Stimulated activated CD8-positive, alpha-beta memory T cell treated with anti-CD3 and anti-CD28 coated beads, Interleukin-12 subunit alpha, Interleukin-12 subunit beta, amount 100 ng/mL, for 1 hour (primary cell): ENCODE measurements at places on chromosomes 2 and 18.

DNA sequence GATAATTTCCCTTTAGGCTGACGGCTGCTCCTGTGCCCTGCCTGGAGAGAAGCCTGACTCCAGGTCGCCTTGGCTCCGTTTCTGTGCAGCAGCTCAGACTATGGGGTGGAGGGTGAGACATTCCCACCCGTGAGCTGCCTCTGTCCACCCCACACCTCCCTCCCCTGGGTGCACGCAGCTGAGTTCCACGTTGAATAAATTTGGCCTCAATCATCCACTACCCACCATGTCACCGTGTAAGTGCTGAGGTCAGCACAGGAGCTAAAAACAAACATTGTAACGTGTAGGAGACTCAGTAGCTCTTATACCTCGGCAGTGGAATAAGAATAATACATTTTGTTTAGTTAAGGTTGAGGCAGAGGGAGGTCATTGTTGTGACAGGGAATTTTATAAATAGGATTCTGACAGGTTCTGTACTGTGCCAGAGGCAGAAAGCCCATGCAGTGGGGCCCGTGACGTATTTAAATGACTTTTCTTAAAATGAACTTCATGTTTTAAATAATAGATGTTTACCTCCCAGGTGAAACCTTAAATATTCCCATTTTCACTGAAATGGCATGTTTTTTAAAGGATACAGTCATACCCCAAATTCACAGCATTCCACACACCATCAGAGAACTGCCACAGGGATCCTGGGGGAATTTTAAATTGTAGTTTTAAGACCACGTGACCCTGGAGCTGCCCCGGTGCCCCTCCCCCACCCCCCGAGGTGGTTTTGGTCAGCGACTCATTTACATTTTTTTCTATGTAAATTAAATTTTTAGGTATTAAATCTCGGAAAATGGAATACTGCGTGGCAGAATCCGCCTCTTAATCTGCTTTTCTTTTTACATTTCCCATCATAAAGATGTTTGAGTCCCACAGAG lies 50.2 kb downstream of the NFATC1 start:
- DNase-seq: no peak

DNA sequence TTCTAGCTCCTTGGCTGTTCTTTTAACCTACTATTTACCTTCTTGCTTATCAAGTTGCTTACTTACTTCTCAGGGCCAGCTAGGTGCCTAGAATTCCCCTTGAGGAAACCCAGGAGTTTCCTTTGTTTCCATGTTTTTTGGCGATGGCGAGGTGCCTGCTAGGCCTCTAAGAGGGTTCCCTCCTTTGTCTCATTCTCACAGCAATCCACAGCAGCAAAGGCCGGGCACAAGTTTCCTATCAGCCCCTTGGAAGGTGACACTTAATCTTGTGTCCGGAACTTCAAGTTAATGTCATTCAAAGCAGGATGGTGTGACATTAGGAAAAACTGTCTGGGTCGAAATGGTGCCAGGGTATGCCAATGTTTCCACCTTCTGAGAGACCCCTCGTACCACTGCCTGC lies 101.9 kb upstream of the EPC2 start:
- DNase-seq: no peak

DNA sequence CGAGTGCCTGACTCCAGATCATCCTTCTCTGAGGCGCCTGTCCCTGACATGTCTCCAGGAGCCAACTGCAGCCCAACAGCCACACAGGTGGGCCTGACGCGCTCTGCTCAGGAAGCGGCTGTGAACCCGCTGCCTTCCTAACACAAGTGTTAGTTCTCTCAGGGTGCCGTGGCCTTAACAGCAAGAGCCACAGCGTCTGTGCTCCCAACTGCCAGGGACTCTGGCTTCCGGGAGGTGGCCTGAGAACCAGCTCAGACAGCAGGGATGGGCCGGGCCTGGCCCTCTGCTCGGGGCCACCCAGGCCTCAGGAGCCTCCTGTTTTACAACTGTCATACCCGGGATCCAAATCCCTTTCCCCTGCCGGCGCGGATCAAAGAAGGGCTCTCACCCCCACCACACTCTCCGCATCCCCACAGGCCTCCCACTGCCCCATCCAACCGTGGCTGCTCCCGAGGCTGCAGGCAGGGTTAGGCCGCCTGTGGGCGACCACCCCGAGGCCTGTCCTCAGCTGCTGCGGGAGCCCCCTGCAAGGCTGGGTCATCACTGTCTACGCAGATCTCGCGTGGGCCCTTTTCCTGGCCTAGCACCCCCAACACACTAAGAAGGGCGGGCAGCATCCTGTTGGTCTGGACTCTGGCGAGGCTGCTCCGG lies 114.2 kb upstream of the ZNF236 start:
- no peak for DNase-seq

GRCh38 chr2:37623971-37624900 lies 47.2 kb downstream of the CDC42EP3 start:
- no peak for DNase-seq

- no peak for DNase-seq
Observed at GRCh38 chr2:131077966-131078365, 15.3 kb downstream of the FAM168B start.

GRCh38 chr2:233079473-233079877 lies 19.3 kb downstream of the INPP5D start:
- no peak for DNase-seq

DNA sequence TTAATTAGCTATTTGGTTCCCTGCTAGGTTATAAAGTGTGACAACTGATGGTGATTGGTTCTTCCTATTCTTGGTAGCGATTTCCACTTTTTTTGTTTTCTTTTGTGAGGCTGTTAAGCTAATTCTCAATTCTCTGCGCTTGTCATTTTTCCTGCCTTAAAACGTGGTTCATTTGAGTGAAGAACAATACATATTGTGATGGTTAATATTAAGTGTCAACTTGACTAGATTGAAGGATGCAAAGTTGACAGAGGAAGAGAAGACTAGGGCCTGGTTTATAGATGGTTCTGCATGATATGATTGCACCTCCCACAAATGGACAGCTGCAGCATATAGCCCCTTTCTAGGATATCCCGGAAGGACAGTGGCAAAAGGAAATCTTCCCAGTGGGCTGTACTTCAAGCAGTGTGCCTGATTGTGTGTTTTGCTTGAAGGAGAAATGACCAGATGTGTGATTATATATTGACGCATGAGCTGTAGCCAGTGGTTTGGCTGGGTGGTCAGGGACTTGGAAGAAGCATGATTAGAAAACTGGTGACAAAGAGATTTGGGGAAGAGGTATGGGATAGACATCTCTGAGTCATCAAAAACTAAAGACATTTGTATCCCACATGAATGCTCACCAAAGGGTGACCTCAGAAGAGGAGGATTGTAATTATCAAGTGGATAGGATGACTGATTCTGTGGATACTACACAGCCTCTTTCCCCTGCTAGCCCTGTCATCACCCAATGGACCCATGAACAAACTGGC lies 39.4 kb upstream of the ZNF804A start:
- DNase-seq: no peak

DNA sequence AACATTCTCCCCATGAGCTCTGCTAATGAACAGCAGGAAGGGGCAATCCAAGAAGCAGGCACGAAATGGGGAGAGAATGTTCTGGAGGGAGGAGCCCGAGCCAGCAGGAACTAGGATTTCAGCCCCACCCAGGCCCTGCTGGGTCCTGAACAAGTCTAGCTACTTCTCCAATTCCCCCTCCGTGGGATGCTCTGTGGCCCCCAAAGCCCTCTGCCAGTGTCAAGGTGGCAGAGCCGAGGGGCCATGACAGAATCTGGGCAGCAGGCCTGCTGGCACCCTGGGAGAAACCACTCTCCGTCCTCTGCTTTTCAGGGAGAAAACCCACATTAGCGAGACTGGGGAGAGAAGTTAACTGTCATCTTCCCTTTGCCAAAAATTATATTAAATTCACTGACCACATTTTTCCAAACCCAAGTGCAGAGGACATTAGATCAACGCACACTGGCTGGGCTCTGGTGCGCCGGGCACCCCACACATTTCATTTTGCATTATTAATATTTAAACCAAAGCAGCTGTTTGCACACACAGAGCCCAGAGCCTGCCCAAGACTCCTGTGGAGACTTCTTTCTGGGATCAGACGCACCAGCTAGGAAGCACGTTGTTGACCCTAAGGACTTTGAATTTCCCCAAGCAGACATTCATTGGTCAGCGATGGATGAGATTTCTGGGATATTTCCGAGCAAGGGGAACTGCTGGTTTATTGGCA lies 80.2 kb upstream of the PKDCC start:
- DNase-seq: no peak

DNA sequence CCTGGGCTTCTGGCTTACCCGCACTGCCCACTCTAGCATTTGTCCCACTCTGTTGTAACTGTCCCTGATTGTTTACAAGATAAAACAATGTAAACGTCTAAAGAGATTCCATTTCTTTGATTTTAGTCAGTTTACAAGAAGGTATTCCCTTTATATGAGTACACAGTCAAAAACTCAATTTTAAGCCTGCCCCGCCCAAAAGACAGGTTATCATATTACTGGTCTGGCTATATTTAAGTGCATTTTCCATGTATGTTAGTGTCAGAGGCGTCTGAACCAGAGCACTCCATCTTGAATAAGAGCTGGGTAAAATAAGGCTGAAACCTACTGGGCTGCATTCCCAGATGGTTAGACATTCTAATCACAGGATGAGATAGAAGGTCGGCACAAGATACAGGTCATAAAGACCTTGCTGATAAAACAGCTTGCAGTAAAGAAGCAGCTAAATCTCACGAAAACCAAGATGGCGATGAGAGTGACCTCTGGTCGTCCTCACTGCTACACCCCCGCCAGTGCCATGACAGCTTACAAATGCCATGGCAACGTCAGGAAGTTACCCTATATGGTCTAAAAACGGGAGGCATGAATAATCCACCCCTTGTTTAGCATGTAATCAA lies 15.0 kb downstream of the GPR45 start:
- no peak for DNase-seq

- no peak for DNase-seq
Observed at GRCh38 chr2:218256612-218257350, 4.0 kb upstream of the GPBAR1 start.

DNA sequence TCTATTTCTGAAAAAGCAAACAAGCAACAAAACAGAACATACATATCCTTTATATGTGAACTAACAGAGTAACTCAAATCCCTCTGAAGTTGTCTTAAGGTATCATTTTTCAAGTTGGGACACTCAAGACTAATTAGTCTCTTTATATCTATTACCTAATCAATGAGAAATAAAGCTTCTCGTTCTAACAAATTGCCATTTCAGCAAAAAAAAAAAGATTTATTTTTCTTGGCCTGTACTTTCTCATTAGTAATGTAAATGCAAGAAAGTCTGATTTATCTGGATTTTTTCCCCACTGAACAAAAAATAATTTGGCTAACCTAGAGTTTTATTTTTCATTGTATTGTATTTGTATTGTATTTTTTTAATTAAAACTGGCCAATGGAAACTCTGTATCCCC lies 176.1 kb upstream of the NOL4 start:
- DNase-seq: no peak

DNA sequence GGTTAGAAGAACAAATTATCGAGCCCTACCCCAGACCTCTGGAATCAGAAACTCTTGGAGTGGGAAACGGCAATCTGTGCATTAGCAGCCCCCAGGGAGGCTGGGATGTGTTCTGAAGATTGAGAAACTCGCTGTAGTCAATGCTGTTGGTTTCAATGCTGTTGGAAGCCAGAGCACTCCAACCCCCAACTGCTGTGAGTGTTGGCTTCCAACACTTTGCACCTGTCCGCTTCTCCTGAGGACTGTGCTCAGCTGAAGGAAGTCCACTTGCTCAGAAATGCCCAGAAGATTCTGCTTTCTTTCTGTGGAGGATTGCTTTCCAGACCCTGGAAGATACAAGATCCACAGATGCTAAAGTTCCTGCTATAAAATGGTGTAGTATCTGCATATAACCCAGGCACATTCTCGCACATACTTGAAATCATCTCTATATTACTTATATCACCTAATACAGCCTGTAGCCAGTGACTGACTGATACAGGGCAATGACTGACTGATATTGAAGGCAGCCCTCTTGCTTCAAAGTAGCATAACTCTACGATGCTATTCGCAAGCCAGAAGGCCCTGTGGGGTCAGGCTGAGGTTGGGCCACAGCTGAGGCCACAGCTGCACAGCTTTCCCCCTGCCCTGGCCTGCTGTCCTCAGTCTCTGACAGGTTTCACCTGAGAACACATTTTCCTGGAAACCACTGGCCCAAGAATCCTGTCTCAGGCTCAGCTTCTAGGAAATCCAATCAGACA lies 757.7 kb upstream of the ID2 start:
- no peak for DNase-seq

- DNase-seq: no peak
Observed at GRCh38 chr2:128727914-128728313, 409.2 kb upstream of the HS6ST1 start.

DNA sequence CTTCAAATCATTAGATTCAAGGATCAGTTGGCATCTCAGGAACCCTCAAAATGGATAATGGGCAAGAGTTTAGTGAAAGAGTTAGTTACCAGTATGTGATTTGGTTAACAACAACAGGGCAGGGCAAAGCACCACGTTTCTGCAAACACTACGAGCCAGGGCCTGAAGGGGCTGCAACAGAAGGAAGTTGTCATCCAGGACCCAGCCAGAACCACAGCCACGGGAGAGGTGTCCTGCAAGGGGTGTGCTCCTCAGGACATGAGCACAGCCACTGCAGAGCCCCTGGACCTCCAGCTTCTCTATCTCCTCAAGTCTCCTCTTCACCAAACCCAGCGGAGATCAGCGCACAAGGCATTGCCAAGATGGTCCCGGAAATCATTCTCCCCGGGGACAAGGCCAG lies 173.3 kb upstream of the PIEZO2 start:
- DNase-seq: no peak

- DNase-seq: no peak
Observed at GRCh38 chr18:5413447-5413846, 117.9 kb upstream of the ZBTB14 start.

GRCh38 chr18:527146-527545 lies 26.6 kb upstream of the COLEC12 start:
- DNase-seq: no peak

DNA sequence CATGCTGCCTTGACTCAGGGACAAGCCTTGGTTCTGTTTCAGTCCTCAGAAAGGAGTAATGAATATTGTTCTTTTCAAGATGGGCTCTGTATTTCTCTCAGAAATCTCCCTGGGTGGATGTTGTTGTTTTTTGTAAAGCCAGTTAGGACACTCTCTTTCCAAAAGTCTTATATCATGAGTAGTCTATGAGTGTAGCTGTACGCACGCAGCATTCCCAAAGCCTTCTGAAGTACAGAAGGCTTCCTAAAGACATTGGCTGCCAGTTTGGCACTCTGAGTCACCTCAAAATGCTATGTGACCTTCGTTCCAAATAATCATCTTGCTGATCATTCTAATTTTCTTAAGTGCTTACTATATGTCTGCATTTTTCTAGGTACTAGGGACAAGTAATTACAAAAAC lies 16.7 kb upstream of the GTF2A1L start:
- no peak for DNase-seq

- no peak for DNase-seq
Observed at GRCh38 chr2:191835539-191836350, 11.1 kb downstream of the CAVIN2 start.

DNA sequence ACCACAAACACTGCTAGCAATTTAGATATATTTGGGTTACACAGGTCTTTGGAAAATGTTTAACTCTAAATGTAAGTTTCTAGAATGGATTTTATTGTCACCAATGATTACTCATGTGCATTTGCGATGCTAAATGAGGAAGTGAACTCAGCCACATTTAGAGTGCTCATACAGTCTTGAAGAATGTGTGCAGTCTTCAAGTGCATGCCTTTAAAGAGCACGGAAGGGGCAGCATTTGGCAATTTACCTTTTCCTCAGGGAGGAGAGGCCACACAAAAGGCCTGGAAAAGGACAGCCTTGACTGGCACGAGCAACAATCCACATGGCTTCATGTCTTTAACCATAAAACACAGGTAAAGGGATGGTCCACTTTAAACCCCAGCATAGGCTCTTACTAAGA lies 78.5 kb upstream of the STK17B start:
- DNase-seq: no peak

- no peak for DNase-seq
Observed at GRCh38 chr2:219531639-219532377, 11.8 kb downstream of the CHPF start.
